ENCODE measurements at places on chromosomes 2 and 18.
A peak's percentile ranks its signal among the peaks of the same experiment; 100 is the strongest.

DNA sequence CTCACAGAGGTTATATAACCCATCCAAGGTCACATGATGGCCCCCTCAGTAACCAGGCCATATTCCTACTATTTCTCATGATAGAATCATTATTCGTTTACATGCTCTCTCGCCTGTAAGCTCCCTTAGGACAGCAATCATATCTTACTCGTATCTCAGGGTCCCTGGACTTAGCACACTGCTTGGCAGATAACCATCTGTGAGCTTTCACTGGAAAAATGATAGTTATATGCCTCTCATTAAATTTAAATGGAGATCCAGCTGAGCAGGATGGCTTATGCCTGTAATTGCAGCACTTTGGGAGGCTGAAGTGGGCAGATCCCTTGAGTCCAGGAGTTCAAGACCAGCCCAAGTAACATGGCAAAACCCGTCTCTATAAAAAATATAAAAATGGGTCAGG, 21.9 kb downstream of the KIF3C start:
- DNase-seq, result no peak

- no peak for DNase-seq
Measured at GRCh38 chr18:49612515-49613033, 50.7 kb downstream of the LIPG start.

GRCh38 chr2:212711856-212712255, 173.3 kb upstream of the ERBB4 start:
- DNase-seq, result no peak

DNA sequence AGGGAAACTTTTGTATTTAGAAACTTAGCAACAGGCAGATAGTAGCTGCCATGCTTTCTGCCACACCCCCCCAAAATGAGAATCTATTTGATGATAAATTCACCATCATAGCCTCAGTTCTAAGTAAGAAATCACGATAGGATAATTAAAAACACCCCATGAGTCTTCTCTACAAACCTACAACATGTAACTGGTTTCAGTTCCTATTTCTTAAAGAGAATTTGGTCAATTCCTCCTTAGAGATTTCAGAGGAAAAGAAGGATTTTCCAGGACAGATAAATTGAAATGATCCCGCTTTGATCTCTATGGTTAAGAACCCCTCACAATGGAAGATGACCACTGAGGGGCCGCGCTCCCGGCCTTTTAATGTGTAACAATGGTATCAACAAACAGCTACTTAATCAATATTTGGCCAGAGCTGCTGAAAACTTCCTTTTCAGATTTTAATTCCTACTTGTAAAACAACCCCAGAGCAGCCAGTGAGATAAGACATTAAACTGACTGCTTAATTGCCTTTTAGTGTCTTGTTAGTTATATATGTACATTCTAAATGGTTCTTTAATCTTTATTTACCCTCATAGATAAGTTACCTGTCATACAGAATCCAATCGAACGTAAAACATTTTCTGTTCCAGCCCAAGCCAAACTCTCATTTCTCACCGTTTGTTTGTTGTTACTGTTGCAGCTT, 10.1 kb downstream of the PAX3 start:
- DNase-seq, result no peak

GRCh38 chr2:7555260-7555659, 638.0 kb downstream of the RNF144A start:
- no peak for DNase-seq

- DNase-seq, result no peak
Measured at GRCh38 chr2:143741205-143741604, 612.0 kb downstream of the ARHGAP15 start.

GRCh38 chr2:39666491-39667101, 879 bp downstream of the TMEM178A start:
- no peak for DNase-seq

DNA sequence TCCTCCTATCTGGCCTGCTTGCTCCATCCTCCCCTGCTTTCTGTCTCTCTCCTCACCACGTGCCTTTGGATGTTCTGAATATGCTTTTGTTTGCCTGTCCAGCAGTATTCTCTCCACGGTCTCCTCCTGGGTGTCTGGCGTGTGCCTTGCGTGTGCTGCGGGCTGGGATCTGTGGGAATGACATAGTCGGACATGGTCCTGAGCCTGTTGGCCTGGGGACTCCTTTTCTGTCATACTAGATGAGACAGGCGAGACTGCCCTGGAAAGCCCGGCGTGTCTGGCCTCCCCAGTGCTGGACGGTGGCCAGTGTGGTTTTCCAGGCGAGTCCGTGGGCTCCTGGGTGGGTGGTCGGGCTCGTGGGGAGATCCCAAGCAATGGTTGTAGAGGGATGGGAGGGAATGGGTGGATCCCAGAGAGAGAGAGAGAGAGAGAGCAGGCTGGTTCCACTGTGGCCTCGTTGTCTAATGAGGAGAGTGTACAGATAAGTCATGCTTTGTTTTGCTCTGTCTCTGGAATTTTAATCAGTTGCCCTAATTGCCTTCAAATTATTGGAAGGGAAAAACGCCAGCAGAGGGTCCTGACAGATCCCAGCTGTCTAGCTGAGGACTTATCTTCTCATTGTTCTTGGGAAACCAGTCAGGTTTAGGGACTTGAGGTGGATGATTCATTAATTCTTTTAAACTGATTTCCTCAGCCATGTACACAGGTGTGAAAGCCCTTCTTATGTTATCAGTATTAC, 58.3 kb downstream of the HPCAL1 start:
- DNase-seq, result no peak

DNA sequence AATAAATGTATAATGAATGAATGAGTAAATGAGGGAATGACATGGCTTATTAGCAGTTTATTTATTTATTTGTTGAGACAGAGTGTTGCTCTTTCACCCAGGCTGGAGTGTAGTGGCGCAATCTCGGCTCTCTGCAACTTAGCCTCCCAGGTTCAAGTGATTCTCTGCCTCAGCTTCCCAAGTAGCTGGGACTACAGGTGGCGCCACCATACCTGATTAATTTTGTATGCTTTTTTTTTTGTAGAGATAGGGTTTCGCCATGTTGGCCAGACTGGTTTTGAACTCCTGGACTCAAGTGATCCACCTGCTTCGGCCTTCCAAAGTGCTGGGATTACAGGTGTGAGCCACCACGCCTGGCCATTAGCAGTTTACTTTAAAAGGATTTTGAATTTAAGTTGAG, 100.3 kb upstream of the CAVIN2 start:
- DNase-seq, result peak; percentile 23

DNA sequence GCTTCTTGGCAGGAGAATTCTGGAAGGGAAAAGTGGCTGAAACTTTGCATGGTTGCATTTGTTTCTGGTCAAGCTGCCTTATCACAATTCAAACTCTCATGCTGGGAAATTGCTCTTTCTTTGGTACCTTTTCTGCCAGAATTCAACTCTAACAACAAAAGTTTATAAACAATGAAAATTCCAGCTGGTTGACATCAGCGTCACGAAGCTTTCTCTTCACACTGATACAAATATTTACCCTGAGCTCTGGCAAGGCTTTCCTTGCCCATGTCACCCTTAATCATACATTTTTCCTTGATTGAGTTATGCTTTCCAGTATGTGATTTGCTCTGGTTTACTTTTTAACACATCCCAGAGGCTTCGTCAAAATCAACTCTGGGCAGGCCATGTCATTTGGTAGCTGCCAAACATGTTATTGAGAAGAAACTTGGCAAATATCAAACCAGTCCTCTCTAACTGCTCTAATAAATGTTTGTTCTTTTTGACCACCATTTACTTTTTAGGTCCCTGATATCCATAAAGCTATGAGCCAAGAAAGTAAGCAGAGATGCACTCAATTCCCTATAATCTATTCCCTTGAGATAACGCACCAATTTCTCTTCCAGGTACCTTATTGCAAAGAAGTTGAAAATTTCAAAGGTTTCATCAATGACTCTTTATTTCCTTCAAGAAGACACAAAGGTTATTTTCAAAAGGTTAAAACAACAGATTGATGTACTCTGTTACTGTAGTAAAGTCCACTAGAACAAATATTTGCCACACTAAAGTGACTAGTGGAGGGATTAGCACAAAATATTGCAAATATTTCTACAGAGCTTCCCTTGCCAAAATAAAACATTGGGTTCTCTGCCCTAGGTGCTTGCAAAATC, 1241.1 kb upstream of the ZEB2 start:
- DNase-seq, result no peak

- no peak for DNase-seq
Measured at GRCh38 chr2:123521854-123522253, 503.2 kb upstream of the CNTNAP5 start.

GRCh38 chr2:218081063-218081462, 12.0 kb downstream of the RUFY4 start:
- DNase-seq, result no peak

DNA sequence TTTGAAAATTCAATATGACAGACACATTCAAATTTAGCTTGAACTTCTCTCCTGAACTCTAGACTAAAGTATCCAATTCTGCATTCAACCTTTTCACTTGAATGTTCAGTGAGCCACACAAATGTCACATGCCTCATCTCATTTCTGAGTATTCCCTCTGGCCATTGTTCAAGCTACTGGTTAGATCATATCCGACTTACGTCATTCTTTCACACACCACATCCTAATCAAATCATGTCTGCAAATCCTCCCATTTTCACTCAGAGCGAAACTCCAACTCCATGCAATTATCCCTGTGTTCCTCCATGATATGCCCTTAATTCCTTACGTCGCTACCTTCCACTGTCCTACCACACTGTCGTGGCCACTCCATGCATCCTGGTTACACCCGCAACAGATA, 425.1 kb downstream of the CBLN2 start:
- DNase-seq, result no peak

DNA sequence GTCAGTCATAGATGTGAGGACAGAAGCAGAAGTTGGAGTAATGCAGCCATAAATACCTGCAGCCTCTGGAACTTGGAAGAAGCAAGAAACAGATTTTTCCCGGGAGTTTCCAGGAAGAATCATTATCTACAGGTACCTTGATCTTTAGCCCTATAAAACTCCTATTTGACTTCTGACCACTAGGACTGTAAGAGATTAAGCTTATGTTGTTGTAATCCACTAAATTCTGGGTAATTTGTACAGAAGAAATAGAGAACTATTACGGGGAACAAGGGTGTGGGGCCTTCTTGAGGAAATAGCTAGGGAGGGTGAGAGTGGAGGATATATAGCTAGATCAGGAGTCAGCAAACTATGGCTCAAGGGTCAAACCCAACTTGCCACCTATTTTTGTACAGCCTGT, 353.2 kb downstream of the SLC4A3 start:
- no peak for DNase-seq

DNA sequence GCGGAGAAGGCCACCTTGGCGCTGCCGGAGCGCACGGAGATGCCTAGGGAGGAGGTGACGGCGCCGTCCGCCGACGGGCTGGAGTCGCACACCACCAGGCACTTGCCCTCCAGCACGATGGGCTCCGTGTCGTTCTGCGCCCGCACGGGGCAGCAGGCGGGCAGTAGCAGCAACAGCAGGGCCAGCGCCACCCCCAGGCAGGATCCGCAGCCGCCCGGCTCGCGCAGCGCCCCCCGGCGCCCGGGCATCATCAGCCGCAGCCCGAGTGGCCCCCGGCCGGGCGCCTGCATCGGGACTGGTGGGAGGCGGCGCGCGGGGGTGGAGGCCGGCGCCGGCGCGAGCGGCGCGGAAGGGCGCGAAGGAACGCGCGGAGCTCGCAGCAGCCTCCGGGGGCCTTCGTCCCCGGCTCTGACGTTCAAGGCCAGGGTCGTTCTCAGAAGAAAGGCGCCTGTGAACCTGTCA, 2.2 kb downstream of the CBLN2 start:
- DNase-seq, result peak; percentile 11

GRCh38 chr18:11861583-11862288, 10.5 kb downstream of the CHMP1B start:
- no peak for DNase-seq

DNA sequence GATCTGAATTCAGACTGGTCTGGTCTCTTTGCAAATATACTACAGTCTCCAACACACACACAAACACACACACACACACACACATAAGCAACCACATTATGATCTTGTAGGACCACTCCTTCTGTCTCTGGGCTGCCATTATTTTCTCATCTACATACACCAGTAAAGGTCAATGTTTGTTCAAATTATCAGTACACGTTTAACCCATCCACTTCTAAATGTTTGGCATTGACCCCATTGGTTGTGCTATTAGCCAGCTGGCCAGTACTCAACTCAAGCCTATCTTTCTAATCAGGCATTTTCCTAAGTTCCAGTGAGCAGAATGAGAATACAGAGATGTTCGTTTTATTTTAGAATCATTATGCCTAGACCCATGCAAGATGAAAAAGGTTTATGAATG, 186.4 kb downstream of the CNTNAP5 start:
- DNase-seq, result no peak

DNA sequence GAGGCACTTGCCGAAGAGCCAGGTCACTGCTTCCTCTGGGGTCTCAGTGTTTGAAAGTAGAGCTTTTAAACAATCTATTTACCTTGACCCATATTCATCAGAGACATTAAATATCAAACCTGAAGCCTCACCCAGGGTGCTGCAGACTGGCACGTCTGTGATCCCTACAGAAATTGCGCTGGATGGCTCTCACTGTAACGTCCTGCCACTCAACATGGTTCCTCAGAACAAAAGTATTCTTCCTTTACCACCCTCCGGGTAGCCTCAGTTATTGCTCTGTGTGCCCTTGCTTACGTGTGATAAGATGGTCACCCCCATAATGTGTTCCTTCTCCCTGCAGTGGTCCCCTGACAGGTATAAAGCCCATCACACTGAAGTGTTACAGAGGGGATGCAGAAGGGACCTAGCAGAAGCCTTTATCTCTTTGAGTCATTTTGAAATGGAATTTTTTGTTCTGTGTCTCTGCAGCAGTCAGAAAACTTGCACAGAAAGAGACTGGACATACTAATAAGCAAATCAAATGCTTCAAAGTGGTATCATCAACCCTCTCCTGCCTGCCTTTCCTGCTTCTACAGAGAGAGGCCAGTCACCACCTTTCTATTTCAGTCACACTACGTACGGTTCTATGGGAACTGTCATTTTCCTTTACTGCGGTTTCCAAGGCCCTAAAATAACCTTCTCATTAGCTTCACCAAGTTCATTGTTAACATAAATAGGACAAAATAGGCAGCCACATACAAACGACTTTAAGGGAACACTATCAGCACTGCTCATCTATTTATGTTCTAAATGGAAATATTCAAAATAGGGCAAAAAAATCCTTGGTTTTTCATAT, 86.8 kb downstream of the METTL8 start:
- DNase-seq, result no peak

- DNase-seq, result no peak
Measured at GRCh38 chr18:68721681-68722583, 7.0 kb upstream of the TMX3 start.

GRCh38 chr18:78099979-78100588, 850.4 kb downstream of the GALR1 start:
- DNase-seq, result no peak

GRCh38 chr2:191610756-191611155, 67.2 kb upstream of the NABP1 start:
- DNase-seq, result no peak

- DNase-seq, result no peak
Measured at GRCh38 chr2:214676421-214677089, 132.9 kb downstream of the BARD1 start.

DNA sequence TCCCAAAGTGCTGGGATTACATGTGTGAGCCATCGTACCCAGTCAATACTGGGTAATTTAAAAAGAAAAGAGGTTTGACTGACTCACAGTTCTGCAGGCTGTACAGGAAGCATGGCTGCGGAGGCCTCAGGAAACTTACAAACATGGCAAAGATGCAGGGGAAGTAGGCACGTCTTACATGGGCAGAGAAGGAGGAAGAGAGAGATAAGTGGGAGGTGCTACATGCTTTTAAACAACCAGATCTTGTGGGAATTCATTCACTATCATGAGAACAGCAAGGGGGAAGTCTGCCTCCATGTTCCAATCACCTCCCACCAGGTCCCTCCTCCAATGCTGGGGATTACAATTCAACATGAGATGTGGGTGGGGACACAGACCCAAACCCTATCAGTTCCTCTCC, 192.5 kb downstream of the ATAD2B start:
- no peak for DNase-seq

All from activated CD4-positive, alpha-beta T cell treated with anti-CD3 and anti-CD28 coated beads for 36 hours (primary cell).